ENCODE measurements at places on chromosomes 4 and X. TPM values are rescaled to one million over a fixed set of nuclear protein-coding genes. Genes with fewer than 3 reads are reported as not detected.

DNA sequence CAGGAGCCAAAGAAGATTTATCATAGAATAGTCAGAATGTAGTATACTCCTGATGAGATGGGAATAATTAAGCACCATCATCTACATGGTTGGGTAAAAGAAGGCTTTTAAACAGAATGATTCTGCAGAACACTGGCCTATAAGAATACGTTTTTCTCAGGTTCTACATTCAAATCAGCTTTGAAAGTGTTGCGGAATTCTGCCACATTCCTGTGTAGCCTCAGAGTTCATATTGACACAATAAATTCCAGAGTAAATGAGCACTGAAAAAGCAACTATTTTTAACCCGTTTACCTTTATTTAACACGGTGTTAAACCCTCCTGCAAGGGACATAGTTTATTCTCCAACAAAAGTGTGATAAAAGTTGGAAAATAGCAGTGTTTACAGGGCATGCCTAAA, 950.2 kb upstream of the SLIT2 start:
- DNase-seq = no peak

DNA sequence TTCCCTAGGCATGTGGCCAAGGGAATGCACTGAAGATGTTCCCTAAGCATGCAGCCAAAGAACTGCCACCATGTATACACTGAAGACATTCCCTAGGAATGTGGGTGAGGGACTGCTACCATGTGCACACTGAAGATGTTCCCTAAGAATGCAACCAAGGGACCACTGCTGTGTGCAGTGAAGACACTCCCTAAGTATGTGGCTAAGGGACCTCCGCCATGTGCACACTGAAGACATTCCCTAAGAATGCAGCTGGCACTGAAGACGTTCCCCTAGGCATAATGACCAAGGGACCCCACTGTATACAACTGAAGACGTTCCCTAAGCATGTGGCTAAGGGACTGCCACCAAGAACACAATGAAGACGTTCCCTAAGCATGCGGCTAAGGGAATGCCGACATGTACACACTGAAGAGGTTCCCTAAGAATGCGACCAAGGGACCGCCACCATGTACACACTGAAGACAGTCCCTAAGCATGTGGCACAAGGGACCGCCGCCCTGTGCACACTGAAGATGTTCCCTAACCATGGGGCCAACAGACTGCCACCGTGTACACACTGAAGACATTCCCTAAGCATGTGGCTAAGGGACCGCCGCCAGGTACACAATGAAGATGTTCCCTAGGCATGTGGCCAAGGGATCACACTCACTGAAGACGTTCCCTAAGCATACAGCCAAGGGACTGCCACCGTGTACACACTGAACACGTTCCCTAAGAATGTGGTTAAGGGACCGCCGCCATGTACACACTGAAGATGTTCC, 25.6 kb downstream of the DHRSX start:
- DNase-seq = no peak

- no peak for DNase-seq
Measured at GRCh38 chrX:151397741-151398070, 700 bp downstream of the VMA21 start.

DNA sequence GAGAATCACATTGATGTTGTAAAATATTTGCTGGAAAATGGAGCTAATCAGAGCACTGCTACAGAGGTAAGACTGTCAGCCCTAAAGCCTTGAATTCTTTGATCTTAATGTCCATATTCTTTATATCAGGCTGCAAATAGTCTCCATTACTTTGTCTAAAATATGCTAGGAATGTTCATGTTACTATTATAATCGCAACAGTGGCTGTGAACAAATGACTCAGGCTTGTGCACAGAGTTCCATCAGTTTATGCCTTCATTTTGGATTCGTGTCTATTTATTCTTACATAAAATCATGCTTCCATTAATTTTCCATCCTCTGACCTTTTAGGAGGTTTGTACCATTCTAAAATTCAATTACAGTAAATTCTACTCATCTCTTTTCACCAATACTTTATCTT, 182.7 kb downstream of the ANK2 start:
- no peak for DNase-seq

DNA sequence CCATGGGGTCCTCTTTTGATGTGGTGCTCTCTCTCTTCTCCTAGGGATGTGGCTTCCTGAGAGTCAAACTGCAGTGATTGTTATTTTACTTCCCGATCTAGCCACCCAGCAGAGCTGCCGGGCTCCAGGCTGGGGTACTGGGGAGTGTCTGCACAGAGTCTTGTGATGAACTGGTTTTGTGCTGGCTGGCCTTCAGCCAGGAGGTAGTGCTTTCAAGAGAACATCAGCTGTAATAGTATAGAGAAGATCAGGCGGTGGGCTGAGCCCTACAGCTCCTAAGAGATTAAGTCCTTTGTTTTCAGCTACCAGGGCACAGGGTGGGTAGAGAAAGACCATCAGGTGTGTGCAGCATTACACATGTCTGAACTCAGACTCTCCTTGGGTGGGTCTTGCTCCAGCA, 59.0 kb upstream of the AGTR2 start:
- DNase-seq = no peak

GRCh38 chr4:40124690-40125089, 68.0 kb downstream of the N4BP2 start:
- no peak for DNase-seq

GRCh38 chrX:123801901-123802300, 58.0 kb upstream of the XIAP start:
- DNase-seq = no peak

GRCh38 chr4:8283161-8283560, 13.6 kb downstream of the HTRA3 start:
- no peak for DNase-seq

DNA sequence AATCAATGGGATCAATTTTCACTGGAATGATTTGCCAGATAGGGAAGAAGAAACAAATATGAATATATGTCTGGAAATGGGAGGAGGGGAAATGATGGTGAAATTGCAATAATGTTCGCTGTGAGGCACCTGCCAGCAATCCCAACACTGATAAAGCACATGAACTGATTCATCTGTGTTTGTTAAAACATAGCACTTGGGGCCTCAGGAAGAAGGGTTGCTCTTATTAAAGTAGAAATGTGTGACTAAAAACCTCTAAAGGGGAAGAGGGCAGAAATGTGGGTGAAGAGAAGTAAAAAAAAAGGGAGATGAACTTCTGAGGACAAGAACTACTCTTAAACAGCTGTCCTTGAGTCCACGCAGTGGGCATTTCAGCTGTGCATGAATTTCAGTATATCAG, 101.4 kb downstream of the C4orf51 start:
- DNase-seq = no peak

DNA sequence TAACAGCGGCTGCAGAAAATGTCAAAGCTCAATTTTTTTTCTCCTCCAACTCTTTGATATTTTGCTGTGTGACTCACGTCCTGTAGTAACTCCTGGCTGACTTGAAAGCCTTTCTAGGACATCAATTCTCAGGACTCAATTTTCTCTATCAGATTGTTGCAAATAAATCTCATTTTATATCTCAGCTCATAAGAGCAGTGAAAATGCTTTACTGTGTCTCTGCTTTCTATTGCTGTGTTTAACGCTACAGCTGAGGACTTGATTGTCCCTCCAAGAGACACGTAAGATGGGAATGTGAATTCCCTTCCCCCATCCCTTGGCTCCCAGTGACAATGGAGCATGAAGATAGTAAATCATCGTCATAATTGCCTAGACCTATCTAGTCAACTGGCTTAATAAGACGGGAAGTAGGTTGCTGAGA, 20.5 kb upstream of the CBR4 start:
- no peak for DNase-seq

- DNase-seq = no peak
Measured at GRCh38 chr4:28557755-28558154, 1697.1 kb downstream of the STIM2 start.

GRCh38 chr4:7774301-7775294, 165.1 kb downstream of the AFAP1 start:
- DNase-seq = no peak

GRCh38 chr4:82680834-82681233, 117.8 kb downstream of the SCD5 start:
- no peak for DNase-seq

GRCh38 chrX:13069771-13070416, 25.5 kb upstream of the FAM9C start:
- DNase-seq = no peak

MYOZ2 gene
- not detected for total RNA-seq

CLGN gene
- not detected for total RNA-seq

CFP gene
- total RNA-seq = 2.3 TPM

ADH1A gene
- not detected for total RNA-seq

GUCY1B1 gene
- total RNA-seq = 0.26 TPM

TEC gene
- 1.3 TPM for total RNA-seq

PDLIM3 gene
- not detected for total RNA-seq

MSMO1 gene
- 93.1 TPM for total RNA-seq

HHIP gene
- total RNA-seq = not detected

GPRASP1 gene
- total RNA-seq = 0.44 TPM
